ENCODE measurements at places on chromosomes 1 and 21.

- no peak for DNase-seq
These were observed 9.4 kb upstream of the S100A8 start for GRCh38 chr1:153400244-153400643.

DNA sequence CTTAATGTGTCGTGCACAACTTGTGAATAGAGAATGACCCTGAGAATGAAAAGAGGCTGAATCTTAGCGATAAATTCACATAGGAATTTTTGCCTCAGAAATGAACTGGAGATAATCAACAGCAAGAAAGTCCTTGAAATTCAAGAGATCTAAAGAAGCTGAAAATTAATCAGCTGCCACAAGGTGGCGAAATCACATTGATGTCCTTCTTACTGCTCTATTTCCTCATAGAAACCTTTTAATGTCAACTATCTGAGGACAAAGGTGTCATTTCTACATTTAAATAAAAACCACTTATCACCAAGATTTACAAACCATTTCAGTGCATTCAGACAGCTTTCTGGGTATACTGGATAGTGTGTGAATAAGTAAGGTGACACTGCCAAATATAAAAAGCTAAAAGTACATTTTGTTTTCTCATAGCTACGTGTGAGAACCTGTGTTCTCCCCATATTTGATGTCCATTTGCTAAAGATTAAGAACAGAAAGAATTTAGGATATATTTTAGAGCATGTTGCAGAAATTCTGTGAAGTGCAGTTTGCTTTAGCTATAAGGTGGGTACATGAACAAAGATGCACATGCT, 485.3 kb upstream of the PTBP2 start:
- peak; percentile 10 for DNase-seq

- no peak for DNase-seq
These were observed 230.1 kb upstream of the MAP1LC3C start for GRCh38 chr1:242228991-242229390.

DNA sequence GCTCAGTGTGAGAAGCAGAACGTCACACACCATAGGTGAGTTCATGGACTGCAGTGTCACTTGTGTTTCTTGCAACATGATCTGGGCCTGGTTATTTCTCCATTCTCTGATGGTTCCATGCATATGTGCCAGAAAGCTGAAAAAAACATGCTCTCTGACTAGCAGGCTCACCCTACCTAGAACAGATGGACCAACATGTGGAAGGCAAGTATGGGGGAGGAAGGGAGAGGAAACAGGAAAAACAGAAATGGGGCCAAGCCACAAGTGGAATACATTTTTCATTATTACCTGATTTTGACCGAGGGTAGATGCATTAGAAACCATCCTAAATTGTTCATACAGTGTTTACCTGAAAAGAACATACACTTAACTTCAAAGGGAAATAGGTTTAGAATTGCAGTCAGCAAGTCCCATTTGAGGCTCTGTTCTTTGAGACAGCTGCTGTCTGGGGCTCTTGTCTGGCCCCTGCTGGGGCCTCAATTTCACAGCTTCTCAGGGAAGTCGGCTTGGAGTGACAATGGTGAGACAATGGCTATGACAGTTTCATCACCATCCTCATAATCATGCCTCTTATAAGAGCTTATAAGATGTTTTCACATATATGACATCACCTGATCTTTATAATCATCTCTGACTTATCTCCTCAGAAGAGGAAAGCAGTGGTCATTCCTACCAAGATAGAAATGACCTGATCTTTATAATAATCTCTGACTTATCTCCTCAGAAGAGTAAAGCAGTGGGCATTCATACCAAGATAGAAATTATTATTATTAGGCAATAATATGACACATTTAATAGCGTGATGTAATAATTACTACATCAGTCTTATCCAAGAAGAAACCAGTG, 327.3 kb downstream of the SIPA1L2 start:
- DNase-seq = no peak

DNA sequence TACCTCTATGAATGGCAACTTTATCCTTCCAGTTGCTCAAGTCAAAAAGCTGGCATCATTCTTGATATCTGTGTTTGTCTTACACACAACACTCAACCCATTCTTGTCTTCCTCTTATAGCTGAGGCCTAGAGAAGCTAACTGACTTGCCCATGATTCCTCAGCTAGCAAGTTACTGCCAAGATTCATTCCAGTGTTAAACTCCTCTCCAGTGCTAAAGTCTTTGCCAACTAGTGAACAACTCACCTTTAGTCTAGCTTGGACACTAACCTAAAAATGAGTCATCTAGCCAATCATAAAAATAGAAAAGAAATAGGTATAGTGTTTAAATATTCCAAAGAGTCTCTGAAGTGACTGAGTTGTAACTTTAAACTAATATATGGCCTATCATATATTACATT, 45.6 kb upstream of the RGS2 start:
- no peak for DNase-seq

DNA sequence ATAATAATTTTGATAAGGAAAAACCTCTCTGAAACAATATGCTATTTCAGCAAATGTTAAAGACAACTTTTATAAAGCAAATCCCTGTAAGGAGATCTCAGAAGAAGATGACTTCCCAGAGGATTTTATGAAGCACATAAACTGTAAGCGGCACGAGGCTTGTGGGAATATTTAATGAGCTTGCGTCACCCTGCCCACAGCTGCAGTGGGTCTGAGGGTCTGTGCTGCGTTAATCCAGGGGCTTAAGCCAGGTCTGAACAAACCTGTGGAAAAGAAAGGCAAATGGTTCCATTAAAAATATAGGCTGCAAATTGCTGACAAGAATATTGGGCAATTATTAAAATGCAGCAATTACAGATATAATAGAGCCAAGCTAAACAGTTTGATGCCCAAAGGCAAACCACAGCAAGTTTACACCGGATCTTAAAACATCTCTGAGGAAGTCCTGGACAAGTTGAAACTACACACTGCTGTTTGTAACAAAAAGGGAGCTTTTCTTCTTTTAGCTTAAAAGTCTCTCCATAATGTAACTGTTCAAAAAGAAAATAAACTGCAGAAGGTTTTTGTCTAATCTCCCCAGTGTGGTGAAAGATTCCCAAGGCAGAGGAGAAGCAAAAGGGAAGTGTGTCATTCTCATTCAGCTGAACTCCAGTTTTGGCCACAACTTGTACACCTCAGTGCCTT, 21.8 kb downstream of the TGFBR3 start:
- DNase-seq = no peak

Data from amygdala (tissue), 56 donors.